CD4-positive, alpha-beta T cell treated with Interferon gamma for 1 hour (primary cell): ENCODE measurements at places on chromosomes 5 and 9.

GRCh38 chr5:143398451-143399237, 4.8 kb downstream of the NR3C1 start:
- DNase-seq, result no peak

GRCh38 chr5:72760259-72760658, 56.2 kb upstream of the TNPO1 start:
- DNase-seq, result no peak

DNA sequence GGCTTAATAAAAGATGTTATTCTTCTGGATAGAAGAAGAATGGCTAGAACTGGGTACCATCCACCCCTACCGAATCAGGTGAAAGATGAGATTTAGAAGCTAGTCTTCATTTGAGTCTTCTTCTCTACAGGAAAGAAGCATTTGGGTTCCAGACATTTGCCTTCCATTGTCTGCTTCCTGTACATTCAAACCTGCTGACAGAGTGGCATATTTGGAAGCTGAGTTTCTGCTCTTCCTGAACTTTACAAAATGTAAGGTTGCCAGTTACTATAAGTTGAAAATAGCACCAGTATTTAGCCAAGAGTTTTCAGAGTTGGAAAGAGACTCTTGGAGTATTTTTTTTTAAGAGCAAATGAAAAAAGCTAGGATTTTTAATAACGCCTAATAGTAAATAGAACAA, 525.4 kb upstream of the TLE4 start:
- no peak for DNase-seq

DNA sequence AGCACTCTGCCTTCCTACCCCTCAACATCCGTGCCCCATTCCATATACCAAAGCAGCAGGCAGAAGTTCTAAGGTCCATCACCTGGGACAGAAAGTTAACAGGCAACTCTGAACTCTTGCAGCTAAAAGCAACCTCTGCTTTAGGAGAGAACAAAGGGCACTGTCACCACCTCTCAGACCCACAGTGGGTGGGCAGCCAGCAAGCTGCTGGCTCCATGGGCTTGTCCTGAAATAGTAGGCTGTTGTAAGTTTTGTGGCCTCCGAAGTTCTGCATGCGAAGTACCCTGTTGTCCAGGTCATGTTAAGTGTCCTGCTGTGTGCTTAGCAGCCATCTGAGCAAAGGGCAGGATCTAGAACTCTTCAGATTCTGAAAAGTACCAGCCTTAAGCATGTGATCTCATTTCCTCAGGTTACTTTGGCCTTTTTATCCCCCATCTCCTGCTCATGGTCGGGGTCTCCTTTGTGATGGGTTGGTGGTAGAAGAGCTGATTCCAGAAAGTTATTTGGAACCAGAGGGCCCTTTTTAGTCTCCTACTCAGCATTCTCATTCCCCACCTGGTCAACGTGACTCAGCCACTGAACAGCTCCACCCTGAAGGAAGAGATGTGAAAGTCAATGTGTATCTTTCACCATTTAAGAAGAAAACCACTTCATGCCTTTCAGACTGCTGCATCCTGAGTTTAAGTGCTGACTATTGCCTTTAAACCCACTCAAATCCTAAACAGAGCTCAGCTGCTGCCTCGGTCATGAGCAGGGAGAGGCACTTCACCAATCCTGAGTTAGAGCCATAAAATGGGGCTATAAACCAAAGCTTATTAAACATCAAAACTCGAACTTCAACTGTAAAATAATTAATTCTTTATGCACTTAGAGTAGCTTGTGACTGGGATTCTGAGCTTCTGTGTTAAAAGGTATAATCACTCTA, 121.4 kb downstream of the DPYSL3 start:
- no peak for DNase-seq

DNA sequence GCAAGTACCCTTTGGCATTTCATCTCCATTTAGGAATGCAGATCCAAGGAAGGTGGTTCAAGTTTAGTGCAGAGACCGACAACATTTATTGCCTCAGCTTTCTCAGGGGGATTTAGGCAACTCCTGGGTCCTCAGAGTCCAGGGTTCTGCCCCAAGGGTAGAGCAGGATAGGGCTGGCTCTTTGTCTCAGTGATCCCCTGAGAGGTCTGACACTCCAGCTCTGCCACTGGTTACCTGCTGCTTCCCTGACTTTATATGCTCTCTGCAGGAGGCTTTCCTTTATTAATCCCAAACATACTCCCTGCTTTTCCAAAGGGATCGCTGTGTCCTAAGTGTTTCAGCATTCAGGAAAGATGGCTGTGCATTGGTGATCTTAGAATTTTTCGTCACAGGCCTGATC, 37.2 kb downstream of the TRPC7 start:
- no peak for DNase-seq

GRCh38 chr9:93865245-93865644, 89.9 kb downstream of the BARX1 start:
- DNase-seq, result no peak

DNA sequence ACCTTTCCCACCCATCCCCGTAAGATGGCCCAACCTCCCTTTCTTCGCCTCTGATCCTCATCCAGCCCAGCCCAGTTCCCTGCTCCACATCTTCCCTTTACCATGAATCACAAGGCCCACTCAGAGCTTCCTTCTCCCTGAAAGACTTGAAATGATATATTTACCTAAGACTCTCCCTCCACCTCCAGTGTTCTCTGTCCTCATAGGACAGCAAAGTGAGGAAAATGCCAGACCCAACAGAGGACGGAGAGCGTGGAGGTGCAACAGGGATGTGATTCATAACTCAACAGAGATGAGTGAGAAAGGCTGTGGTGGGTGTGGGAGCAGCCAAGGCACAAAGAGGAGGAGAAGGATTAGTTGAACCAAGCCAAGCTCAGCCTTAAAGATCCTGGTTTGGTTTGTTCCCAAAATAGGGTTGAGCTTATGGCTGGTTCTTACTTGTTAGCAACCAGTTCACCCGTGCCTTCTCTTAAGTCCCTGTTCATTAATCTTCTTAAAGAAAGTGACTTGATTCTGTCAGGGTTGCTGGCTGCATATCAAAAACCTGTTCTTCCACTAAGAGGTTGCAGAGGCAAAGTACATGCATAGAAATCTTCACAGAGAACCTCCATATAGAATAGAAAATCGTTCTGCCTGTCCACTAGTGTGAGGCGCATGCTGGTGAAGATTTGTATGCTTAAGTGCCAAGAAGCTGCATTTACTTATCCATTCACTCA, 183.2 kb downstream of the ACTL7B start:
- DNase-seq, result no peak

DNA sequence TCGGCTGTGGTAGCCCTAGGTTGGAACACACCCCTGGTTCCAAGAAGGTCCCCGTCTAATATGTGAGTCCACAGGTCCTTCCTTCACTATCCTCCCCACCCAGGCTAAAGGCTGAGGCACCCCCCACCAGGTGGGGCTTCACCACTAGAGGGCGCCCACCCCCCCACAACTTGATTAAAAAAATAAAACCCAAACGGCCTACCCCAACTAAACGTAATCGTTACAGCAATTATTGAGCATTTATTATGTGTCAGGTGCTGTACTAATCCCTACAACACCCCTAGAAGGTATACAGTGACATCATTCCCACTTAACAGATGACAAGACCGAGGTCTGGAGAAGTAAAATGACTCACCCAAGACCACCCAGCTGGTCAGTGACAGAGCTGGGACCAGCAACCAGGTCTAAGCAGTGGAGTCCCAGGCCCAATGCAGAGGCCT, 65.0 kb downstream of the FGF18 start:
- DNase-seq, result no peak

DNA sequence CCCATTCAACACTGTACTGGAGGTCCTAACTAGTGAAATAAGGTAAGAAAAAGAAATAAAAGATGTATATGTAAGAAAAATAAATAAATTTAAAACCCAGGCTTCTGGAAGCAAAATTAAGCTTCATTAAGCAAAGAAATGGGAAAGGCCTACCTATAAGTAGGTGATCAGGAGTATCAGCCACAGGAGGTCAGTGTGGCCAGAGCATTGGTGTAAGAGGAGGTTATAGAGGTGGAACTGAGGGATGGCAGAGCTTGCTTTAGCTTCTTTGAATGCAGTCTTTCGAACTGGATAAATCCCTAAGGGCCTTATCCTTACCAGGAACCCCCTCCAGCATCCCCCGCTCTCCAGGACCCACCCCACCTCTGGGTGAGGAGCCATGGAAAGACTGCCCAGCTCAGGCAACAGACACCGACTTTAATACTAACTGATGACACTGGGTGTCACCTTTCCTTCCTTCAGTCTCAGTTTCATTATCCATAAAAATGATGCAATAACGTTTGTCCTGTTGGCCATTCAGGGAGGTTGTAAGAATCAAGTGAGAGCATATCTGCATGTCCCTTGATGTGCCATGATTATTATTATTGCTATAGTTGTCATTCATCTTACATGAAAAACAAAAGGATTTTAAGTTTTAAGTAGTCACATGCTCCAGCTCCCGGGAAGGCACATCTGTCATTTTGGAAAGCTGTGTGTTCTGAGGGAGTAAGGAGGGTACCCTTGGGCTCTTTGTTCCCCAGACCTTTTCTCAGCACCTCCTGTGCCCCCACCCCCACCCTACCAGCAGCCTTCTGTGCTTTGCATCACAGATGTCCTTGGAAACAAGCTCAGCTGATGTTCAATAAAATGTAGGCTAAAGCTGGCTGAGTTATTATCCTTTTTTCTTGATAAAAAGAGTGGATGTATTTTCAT, 50.8 kb upstream of the CTNNA1 start:
- no peak for DNase-seq

- DNase-seq, result peak; percentile 28
These were observed 59.5 kb upstream of the GGTA1 start for GRCh38 chr9:121559183-121559582.

GRCh38 chr5:59528202-59528862, 365.2 kb downstream of the PDE4D start:
- no peak for DNase-seq

- DNase-seq, result no peak
These were observed 133.6 kb upstream of the ADAMTS16 start for GRCh38 chr5:5006548-5006947.

DNA sequence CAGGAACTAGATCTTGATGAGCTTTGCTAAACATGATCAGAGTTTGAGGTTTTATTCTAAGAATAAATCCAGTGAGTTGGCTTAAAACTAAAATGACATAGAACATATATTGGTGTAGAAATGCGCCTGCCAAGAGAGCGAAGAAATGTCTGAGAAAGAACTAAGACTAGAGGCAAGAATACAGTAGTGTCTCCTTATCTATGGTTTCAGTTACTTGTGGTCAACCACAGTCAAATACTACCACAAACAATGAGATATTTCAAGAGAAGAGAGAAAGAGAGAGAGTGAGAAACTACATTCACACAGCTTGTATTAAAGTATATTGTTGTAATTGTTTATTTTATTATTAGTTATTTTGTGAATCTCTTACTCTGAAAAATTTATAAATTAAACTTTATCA, 254.4 kb upstream of the CDH10 start:
- DNase-seq, result no peak

- DNase-seq, result no peak
These were observed 126.0 kb downstream of the AGTPBP1 start for GRCh38 chr9:85615792-85616191.

DNA sequence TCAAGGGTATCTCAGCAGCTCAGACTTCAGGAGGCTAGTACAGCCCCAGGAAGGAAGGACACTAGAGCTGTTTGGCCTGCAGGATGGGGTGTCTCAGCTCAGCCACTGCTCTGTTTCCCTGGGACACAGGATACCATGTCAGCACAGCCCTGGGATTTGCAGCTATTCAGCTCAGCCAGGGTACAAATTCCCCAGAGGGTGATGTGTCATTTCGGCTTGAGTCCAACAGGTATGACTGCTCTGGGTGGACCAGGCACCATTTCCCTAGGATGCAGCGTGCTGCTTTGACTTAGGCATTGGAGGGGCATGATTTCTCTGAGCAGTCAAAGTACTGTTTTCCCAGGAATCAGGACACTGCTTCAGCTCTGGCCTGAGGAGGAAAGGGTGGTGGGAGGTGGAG, 130.1 kb downstream of the ARSB start:
- no peak for DNase-seq

DNA sequence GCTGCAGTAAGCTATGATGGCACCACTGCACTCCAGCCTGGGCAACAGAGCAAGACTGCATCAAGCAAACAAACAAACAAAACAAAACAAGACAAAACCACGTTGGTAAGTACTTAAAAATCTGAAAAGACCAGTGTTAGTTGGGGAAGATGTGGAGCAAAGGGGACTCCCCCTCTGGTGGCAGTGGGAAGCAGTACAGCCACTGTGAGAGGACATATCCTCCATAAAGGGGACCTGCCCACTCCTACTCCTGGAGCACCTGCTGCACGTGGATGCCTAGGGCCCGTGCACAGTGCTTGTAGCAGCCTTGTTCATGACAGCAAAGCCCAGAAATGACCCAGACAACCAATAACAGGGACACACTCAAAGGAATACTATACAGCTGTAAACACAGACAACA, 17.0 kb upstream of the IPPK start:
- DNase-seq, result no peak

- no peak for DNase-seq
These were observed 87.4 kb upstream of the FAM169A start for GRCh38 chr5:74953554-74953936.

DNA sequence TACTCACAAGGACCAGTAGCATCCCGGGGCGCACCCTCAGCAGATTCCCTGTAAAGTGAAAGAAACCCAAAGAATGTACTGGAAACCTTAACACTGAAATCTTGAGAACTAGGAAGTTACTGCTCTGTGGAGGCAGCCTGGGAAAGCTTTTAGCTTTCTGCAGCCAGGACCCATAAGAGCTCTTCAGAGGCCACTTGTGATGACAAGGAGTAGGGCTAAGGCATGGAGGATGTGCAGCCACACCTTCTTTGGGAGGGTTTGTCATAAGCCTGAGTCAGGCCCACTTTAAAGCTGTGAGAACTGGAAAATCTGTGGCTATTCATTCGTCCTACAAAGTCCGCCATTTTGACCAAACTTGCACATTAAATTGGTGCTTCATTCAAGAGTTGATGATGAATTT, 291.1 kb upstream of the TLE4 start:
- DNase-seq, result no peak

DNA sequence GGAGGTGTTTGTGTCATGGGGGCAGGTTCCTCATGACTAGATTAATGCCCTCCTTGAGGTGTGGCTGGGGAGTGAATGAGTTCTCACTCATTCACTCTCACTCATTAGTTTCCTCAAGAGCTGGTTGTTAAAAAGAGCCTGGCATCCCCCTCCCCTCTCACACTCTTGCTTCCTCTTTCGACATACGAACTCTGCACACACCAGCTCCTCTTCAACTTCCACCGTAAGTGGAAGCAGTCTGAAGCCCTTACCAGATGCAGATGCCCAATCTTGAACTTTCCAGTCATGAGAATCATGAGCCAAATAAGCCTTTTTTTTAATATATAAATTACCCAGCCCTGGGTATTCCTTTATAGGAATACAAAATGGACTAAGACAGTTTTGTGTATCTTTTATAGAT, 82.5 kb downstream of the SPRY4 start:
- DNase-seq, result no peak

DNA sequence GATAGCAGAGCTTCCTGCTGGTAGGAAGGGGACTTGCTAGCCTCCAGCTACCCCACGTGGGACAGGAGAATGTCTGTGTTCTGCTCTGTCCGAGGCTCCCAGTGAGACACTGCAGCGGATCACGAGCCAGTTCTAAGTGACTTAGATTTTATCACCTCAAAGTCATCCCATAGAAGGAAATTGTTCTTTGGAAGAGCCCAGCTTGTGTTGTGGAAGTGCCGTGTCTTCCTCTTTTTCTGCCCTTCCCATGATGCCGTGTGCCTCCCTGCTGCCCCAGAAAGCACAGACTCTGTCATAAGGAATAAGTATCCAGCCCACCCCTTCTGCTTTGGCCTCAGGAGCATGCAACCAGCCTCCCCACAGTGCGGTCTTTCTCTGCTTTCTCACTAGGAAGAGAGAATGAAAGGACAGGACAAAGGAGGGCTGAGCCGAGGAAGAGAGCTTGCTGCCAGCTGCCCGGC, 35.6 kb downstream of the RUFY1 start:
- DNase-seq, result no peak
